Left kidney (tissue), 8 donors: ENCODE measurements at places on chromosomes 1 and 21. TPM values are rescaled to one million over a fixed set of nuclear protein-coding genes. Genes with fewer than 3 reads are reported as not detected.

The FHAD1 gene
- polyA plus RNA-seq: 3.7 TPM

DNA sequence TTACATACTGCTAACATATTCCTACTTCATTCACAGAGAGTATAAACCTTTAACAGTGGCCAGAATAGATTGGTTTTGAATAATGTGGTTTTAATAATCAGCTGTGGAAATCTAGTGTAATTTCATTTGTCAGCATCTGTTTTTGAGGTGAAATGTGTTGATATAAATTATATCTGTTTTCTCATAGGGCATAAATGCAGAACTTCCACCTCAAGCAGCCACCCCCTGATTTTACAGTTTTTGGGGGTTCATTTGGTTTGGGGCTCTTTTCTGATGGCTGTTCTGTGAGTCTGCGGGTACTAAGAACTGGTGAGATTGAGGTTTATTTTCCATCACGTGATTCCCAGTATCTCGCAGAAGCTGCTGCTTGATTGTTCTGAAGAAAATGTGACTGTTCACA is 23.2 kb downstream of the EDARADD start:
- no peak for DNase-seq

DNA sequence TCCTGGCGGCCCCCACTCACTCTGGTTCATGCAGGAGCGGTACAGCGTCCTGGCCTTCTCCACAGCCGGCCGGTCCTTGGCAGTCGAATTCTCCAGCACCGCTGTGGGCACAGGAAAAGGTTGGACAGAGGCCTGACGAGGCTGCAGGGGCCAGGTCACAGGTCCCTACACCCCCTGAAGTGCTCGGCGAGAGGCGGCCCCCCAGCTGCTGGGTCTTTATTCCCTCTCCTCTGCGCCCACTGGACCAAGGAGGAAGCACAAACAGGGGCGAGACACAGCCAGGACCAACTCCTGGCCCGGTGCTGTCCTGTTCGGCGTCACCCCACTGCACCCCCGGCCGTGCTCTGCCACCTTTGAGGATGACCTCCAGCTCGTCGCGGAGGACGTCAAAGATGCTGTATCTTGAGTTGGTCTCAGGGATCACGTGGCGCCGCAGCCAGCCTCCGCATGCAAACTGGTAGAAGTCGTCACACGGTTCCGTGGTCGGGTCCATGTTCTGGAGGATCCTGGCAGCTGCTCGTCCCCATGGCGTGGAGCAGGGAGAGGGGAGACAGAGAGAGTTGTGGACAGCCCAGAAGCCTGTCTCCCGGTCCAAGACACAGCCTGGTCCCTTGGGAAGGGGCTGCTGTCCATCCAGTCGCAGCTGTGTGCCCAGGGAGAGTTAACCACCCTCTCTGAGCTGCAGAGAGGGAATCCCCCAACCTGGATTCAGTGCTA is 22.9 kb downstream of the PRXL2B start:
- DNase-seq: no peak

The CLCA1 gene
- not detected for polyA plus RNA-seq

The LCE2C gene
- polyA plus RNA-seq: not detected

- peak; percentile 60 for DNase-seq
Observed at GRCh38 chr1:47558601-47559593, 121.1 kb downstream of the FOXD2 start.

DNA sequence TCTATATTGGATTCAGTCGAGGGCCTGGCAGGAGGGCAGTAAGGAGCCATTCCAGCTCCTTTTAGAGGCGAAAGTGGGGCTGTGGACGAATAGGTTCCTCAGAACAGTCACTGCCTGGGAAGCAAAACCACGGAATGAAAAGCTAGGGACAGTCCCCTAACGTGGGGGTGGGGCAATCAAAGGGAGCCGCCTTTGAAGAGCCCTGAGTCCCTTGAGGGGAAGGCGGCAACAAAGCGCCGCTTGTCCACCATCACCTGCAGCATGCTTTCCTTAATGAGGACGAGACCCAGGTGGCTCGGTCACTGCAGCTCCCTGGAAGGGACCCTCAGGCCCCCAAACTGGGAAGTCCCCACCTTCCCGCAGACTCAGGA is 184.7 kb downstream of the ETS2 start:
- no peak for DNase-seq

The AK5 gene
- polyA plus RNA-seq: 4.6 TPM

GRCh38 chr1:15139654-15140350 is 13.7 kb upstream of the TMEM51 start:
- DNase-seq: no peak

DNA sequence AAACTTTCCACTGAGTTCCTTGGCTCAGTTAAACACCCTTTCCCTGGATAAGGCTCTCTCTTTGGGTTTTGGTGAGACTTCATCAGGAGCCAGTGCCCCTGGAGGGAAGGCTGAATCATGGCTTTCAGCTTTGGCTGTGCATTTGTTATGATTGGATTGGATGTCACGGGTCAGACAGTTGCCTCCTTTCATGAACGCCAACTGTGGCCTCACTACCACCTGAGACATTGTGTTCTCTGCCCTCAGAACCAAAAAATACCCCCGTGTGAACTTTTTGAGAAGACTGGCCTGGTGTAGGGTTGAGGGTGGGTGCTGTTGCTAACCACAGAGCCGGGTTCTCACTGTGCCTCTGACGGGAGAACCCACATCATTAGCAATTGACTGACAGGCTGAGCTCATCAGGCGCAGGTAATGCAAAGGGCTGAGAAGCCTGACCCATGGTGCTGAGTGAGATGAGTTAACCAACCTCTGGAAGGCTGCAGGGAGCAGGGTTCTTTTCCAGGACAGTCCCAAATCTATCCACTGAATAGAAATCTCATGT is 65.6 kb downstream of the HHAT start:
- no peak for DNase-seq

The ACTL8 gene
- not detected for polyA plus RNA-seq

The OR2L2 gene
- 0.13 TPM for polyA plus RNA-seq

DNA sequence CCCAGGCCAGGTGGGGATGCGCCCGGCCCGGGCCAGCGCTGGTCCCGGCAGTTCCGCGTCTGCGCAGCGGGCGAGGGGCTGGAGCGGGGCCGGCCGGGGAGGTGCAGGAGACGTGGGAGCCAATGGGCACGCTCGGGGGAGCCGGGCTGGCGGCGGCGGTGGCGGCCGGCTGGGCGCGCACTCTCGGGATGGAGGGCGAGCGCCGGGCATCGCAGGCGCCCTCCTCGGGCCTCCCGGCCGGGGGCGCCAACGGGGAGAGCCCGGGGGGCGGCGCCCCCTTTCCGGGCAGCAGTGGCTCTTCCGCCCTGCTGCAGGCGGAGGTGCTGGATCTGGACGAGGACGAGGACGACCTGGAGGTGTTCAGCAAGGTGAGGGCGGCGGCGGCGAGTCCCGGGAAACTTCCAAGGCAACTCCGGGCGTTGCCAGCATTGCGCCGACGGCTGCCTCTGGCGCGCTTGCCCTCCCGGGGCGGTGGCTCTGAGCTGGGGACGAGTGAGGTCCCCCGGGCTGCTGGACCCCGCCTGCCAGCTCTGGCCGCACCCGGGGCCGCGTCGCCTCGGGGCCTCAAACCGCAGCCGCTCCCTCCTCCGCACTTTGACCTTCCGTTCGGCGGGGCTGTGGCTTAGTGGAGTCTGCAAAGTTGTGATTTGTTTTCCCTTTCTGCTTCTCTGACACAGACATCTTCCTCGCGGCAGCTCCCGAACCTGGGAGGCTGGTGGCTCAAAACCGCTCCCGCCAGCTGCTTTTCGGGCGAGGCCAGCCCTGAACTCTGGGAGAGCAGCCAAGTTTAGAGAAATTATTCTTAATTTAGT is at the start of gene SNX7:
TSS of gene SNX7 (plus strand) at position 178 of the 812 bp plus-strand sequence. CDS start at position 189, 11 bp downstream.
- peak; percentile 74 for DNase-seq

DNA sequence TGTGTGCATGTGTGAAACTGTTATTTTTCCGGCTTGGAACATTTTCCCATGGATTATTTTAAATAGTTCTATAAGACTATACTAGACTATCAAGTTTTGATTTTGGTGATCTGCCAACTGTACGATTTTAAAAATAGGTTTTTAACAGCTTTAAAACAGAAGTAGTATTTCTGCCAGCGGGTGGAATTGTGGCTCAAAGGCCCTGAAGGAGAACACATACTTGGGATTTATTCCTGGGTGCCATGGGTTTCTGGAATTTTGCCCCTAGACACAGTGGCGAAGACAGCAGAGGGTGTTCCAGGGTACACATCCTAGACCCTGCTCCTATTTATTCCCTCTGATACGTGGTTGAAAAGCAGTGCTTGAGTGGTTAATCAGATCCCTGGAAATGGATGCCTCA is 81.7 kb upstream of the IPO9 start:
- no peak for DNase-seq

The MYOM3 gene
- polyA plus RNA-seq: 22.1 TPM

GRCh38 chr1:230832476-230832875 is 35.8 kb downstream of the C1orf198 start:
- no peak for DNase-seq

DNA sequence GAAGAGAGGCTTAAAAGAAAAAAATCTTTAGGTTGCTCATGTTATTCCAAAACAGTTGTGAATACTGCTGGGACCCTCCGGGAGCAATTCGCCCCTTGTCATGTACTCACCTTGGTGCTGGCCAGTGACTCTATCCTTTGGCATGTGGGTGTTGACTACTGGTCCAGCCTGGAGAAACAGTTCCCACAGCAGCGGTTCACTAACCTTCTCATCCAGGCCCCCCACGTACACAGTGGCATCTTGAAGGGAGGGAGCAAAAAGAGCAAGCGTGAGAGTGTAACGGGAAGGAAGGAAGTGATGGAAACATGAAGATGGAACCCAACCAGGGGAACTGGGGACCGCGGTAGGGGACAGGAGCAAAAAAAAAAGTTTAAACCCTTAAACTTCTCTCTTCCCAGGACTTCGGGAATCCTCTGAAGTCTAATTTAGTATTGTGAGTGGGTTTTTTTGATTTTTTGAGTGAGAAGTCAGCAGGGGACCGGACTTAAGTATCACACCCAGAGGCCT is 494 bp downstream of the SF3B4 start:
- DNase-seq: no peak

DNA sequence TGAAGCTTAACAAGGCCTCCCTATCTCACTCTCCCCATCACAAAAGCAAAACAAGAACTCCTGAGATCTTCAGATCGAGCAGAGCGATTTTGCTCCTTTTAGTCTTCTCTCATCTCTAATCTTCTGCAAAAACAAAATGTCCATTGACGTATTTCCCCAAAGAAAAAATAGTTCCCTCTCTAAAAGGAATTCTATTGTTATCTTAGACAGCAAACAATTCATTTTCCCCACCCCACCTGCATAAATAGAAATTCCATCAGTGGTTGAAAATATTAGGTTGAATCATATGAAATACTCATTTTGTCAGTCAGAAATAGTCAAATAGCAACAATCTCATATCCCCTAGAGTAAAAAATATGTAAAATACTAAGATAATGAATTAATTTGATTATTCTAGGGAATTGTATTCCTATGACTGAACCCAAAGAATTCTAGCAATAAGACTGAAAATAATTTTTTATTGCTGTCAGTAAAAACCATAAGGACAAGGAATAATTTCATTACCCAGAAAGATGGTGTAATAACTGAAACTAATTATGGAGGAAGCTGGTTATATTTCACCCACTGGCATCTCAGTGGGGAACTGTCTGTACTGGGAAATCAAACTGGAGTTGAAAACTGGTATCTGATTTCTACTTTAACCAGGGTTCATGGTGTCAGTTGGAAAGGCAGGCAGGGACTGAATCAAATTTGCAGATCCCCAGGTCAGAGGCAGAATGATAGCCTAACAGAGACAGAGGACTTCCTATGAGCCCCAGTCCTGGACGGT is 51.3 kb downstream of the RHOU start:
- no peak for DNase-seq

GRCh38 chr1:172308577-172308976 is 111.9 kb upstream of the C1orf105 start:
- DNase-seq: no peak

DNA sequence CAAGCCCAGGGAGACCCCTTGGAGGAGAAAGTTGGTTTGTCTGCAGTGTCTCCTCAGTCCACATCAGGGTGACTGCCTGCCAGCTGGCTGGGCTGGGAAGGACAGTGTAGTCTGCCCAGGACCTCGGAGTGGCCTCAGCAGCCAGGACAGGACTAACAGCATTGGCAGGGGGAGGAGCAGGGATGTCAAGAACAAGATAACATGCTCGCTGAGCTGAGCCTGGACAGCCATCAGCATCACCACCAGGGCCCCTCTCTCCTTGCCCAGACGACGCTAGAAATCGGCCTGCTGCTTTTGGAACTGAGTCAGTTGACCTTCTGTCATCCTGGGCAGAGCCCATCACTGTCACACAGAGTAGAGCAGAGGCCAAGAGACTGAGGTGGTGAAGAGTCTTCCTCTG is 83.6 kb upstream of the CNTN2 start:
- no peak for DNase-seq

GRCh38 chr1:203320591-203321272 is 15.4 kb downstream of the BTG2 start:
- no peak for DNase-seq

- no peak for DNase-seq
Observed at GRCh38 chr1:6385488-6386191, 7.9 kb downstream of the ACOT7 start.

DNA sequence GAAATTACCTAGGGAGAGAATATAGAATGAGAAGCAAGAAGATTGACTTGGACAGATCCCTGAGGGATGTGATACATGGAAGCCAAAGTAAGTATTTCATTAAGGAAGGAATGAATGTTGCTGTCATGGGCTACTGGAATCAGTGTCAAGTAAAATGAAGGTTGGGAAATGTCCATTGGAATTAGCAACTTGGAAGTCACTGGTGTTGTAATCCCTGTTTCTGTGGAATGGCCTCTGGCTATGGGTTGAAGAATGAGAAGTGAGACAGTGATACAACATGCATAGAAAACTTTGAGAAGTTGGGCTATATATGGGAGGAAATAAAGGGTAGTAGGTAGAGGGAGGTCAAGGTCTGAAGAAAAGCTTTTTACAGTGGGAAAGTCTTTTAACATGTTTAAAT is 54.7 kb downstream of the CCDC18 start:
- DNase-seq: no peak

The TCHH gene
- 0.05 TPM for polyA plus RNA-seq

The MAP3K7CL gene
- 9.6 TPM for polyA plus RNA-seq

- DNase-seq: peak; percentile 14
Observed at GRCh38 chr1:97903626-97904025, 17.2 kb downstream of the DPYD start.

DNA sequence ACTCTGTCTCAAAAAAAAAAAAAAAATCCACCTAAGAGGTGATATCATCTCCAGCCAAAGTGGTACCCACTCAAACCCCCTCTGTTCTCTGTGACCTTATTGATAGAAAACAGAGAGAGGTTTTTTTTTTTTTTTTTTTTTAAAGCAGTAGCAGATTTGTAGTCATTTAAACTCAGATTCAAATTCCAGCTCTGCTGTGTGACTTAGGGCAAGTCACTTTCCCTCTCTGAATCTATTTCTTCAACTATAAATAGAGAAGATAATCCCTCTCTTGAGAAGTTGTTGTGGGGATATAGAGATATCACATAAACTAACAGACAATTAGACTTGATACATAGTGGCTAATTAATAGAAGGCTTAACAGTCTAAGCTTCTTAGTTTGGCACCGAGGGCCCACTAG is 48.4 kb downstream of the NKAIN1 start:
- no peak for DNase-seq

The SPATA21 gene
- polyA plus RNA-seq: 0.40 TPM

- no peak for DNase-seq
Observed at GRCh38 chr1:220803401-220804201, 16.9 kb downstream of the MTARC1 start.
